Stimulated activated CD4-positive, alpha-beta T cell treated with anti-CD3 and anti-CD28 coated beads, Interleukin-1b, Interleukin-23, amount 100 ng/mL, for 1 hour (primary cell): ENCODE measurements at places on chromosomes 7 and 10.
A peak's percentile ranks its signal among the peaks of the same experiment; 100 is the strongest.

DNA sequence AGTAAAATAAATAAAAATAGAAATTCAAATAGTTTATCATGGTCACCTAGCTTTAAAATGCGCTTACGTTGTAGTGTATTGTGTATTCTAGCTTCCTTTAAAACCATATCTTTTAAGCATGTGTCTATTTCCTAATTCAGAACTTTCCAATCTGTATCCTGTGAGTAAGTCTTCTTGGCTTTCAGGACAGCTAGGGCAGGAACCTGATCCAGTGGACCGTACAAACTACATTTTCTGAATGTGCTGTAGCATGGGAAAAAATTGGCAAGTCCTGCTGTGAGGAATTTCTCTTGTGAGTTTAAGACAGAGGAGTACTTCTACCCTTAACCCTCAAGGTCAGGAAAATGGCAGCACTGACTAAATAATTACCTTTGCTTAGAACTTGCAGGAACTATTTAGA is 12.1 kb downstream of the OPN1SW start:
- no peak for DNase-seq

DNA sequence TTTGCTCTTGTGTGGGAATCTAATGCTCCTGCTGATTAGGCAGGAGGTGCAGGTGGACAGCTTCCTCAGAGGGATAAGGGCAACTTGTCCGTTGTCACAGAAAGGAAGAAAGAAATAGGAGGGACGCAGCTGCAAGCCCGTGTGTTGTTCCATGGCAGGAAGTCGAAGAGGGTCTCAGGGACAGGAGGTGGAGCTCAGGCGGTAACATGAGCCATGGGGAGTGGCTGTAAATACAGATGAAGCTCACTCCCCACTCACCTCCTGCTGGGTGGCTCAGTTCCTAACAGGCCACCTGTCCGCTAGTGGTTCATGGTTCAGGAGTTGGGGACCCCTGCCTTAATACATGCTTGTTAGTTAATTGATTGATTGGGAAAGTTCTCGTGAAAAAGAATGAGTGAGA is 101.7 kb upstream of the SFMBT2 start:
- no peak for DNase-seq

GRCh38 chr10:132117636-132118190 is 52.0 kb downstream of the JAKMIP3 start:
- no peak for DNase-seq

GRCh38 chr7:5422396-5423305 is 983 bp downstream of the TNRC18 start:
- no peak for DNase-seq

- DNase-seq, result peak; percentile 39
These were observed 598 bp upstream of the ZEB1 start for GRCh38 chr10:31318382-31318853.

GRCh38 chr10:75959912-75960311 is 528.5 kb downstream of the LRMDA start:
- no peak for DNase-seq

GRCh38 chr10:82266438-82266837 is 391.4 kb downstream of the NRG3 start:
- no peak for DNase-seq

DNA sequence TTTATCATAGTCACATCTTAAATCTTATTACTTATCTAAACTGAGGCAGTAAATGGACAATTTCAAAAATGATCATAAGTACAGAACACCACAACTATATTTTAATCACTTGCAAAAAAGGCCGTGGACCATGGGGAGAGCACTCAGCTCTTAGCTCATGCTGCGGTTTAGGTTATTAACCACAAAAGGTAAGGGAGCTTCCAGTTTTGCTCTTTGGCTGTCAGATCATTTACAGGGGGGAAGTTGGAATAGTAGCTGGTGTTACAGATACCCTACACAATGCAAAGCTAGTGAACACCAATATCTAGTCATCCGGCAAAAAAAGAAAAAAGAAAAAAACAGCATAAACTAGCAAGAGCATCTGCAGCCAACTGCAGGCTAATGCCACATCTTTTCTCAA is 147.0 kb downstream of the BBS9 start:
- no peak for DNase-seq
